Activated naive CD4-positive, alpha-beta T cell treated with anti-CD3 and anti-CD28 coated beads for 36 hours (primary cell): ENCODE measurements at places on chromosomes 5 and 9.

DNA sequence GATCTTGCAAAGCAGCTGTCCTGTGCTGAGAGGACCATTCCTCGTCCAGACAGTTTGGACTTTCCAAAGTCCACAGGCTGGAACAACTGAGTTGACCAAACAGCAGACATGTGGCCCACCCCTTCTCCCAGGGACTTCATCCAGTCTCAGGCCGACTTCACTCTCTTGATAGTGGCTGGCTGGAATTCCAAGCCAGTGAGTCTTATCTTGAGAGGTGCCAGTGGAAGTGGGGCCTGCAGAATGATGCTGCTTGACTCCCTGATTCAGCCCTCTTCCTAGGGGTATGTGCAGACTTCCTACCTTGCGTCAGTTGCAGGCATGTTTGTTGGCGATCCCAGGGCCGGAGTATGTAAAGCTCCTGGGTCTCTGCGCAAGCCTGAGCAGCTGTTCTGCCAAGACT, 131.4 kb upstream of the TSLP start:
- no peak for DNase-seq

GRCh38 chr5:102867992-102868662, 113.0 kb downstream of the PAM start:
- no peak for DNase-seq

- DNase-seq: no peak
These were observed 46.7 kb upstream of the MACIR start for GRCh38 chr5:103211576-103212561.

GRCh38 chr9:7095058-7095457, 337.3 kb downstream of the KDM4C start:
- DNase-seq: no peak

- DNase-seq: no peak
These were observed 24.7 kb upstream of the TNFSF15 start for GRCh38 chr9:114830546-114830945.

GRCh38 chr5:83169571-83170337, 92.4 kb downstream of the XRCC4 start:
- no peak for DNase-seq

GRCh38 chr9:105148328-105149006, 96.0 kb upstream of the SLC44A1 start:
- DNase-seq: no peak

- DNase-seq: peak; percentile 73
These were observed 128.0 kb upstream of the IL12B start for GRCh38 chr5:159458217-159458711.

DNA sequence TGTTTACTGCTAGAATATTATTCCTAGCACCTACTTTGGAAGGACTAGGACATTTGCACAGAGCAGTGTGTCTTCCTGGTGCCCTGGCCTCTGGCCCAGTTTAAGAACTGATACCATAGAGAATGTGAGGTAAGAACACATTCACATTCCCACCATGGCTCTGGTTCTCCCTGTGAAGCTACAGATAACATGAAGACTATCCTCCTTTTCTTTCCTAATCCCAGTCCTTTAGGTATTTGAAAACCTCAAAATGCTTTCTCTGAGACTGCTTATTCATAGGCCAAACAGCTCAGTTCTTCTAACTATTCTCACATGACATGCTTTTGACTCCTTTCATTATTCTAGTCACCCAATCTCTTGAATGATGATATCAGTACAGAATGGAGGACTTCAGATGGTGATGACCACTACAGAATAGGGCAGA, 11.9 kb downstream of the FAM219A start:
- DNase-seq: no peak

- DNase-seq: no peak
These were observed 30.4 kb downstream of the DUSP1 start for GRCh38 chr5:172740428-172741205.

GRCh38 chr5:168153263-168153875, 138.1 kb upstream of the WWC1 start:
- DNase-seq: no peak

DNA sequence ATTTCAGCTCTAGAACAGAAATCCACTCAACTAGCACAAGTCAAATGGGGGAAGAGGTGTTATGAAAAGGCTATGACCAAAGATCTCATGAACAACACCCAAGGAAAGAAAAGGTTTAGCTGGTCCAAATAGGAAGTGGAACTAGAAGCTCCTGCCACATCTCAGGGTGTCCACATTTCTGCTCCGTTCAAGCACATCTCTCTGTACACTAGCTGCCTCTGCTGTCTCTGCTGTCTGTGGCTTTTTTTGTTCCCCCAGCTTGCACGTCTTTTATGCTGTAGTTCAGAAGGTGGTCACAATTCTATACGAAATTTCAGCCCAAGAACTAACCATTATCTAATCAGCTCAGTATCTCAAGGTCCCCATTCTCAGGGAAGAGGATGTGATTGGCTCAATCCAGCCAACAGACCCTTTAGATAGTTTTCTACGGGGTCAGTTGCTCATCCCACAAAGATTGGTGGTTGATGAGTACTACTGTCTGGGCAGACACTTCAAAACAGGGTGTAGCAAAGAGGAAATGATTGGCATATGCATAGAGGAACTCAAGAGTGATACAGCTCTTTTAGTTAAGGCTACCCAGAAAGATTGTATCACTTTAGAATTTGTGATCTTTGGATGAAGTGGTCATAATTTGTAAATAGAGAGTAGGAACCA, 44.0 kb downstream of the FANCC start:
- DNase-seq: no peak

- DNase-seq: no peak
These were observed 11.8 kb downstream of the DEPDC1B start for GRCh38 chr5:60687927-60688720.

GRCh38 chr9:117719161-117719920, 15.1 kb downstream of the TLR4 start:
- DNase-seq: no peak
